T-helper 2 cell treated with Interferon-gamma antibody and Interleukin-4, amounts not matched to agents 100 ng/mL and 5 ng/mL, for 36 hours (primary cell): ENCODE measurements at places on chromosomes 2 and 18. TPM values are rescaled to one million over a fixed set of nuclear protein-coding genes. Genes with fewer than 3 reads are reported as not detected.

PLEKHH2 gene
- 2.3 and 3.2 TPM in 2 replicates for total RNA-seq

TDRD15 gene
- total RNA-seq, result not detected in 2 replicates

HOXD11 gene
- total RNA-seq, result not detected in 2 replicates

CDH20 gene
- not detected in 2 replicates for total RNA-seq

PCARE gene
- total RNA-seq, result not detected in 2 replicates

ERICH2 gene
- not detected in 2 replicates for total RNA-seq

STEAP3 gene
- 0.09 and 0.27 TPM in 2 replicates for total RNA-seq

CYS1 gene
- total RNA-seq, result 0.70 and 0.73 TPM in 2 replicates

IL1R2 gene
- not detected in 2 replicates for total RNA-seq

DNER gene
- total RNA-seq, result not detected in 2 replicates

AGPS gene
- 67.1 and 71.6 TPM in 2 replicates for total RNA-seq

PFN4 gene
- not detected in 2 replicates for total RNA-seq

RAB17 gene
- total RNA-seq, result not detected in 2 replicates

HAAO gene
- 2.2 and 2.4 TPM in 2 replicates for total RNA-seq

RIF1 gene
- 56.6 and 63.9 TPM in 2 replicates for total RNA-seq

FAP gene
- total RNA-seq, result not detected in 2 replicates

SRD5A2 gene
- total RNA-seq, result 0.05 TPM in 2 replicates

TLX2 gene
- 1.1 and 1.2 TPM in 2 replicates for total RNA-seq
